Renal cortex interstitium (tissue), 15 donors: ENCODE measurements at places on chromosomes 6 and 20. TPM values are rescaled to one million over a fixed set of nuclear protein-coding genes. Genes with fewer than 3 reads are reported as not detected.

GRCh38 chr6:33607784-33608161 lies 13.3 kb upstream of the ITPR3 start:
- DNase-seq, result no peak

- DNase-seq, result no peak
Measured at GRCh38 chr20:34940081-34940481, 15.5 kb downstream of the GSS start.

GRCh38 chr20:44104798-44105517 lies 82.0 kb downstream of the JPH2 start:
- no peak for DNase-seq

JPH2 gene
- 1.8 TPM for polyA plus RNA-seq

BMP2 gene
- polyA plus RNA-seq, result 16.0 TPM

CAGE1 gene
- polyA plus RNA-seq, result not detected

MBOAT1 gene
- polyA plus RNA-seq, result 21.6 TPM
